ENCODE measurements at places on chromosomes 4 and X. TPM values are rescaled to one million over a fixed set of nuclear protein-coding genes. Genes with fewer than 3 reads are reported as not detected.

Gene ELF4
- total RNA-seq = 0.86 TPM

DNA sequence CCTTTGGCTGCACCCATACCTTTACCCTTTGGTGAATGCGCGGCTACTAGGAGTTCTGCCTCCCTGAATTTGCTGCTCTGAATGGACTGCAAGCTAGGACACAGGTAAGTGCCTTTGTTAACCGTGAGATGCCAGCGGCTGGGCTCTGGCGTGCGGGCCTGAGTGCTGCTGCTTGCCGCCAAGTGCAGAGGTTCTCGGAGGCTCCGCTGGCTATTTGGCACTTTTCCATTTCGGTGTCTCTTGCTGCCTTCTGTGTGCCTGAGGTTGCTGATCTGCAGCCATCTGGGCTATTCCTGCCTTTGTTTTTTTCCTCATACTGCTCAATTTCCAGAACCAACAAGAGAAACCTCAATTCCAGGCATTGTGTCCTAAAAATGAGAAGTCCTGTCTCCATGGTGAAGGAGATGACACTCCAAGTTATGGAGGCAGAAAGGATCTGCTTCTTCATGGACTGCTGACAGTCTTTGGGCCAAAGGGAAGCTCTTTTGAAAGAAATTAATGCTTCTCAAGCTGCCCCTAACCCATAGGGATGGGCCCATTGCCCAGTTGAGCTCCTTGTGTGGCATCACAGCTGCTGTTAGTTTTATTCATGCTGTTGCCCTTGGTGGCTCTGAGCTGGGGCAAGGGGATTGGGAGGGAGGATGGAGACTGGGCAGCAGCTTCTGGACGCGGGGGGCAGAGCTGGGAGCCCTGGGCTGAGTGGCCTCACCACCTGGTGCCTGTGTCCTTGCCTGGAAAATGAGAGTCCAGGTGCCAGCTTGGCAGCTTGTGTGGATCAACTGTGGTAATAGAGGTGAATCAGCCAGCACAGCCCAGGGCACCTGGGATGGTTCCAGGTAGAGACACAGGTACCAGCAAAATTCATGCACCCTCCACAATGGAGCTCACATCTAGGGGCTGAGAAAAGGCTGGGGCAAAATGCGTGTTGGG is 3.8 kb upstream of the TBC1D14 start:
- H3K27me3 ChIP-seq = peaks cover 19% of the 10 kb centered on the region
- peaks cover 24% of the 10 kb centered on the region for H3K4me1 ChIP-seq
- H3K4me3 ChIP-seq = peak overlapping the region; percentile 19
- DNase-seq = no peak
- no peaks in the 10 kb centered on the region for H3K36me3 ChIP-seq
- H3K27ac ChIP-seq = no peak overlapping the region

GRCh38 chrX:97372001-97372766 is 488.5 kb downstream of the RPA4 start:
- H3K27me3 ChIP-seq = no peaks in the 10 kb centered on the region
- H3K4me1 ChIP-seq = peaks cover 18% of the 10 kb centered on the region
- peaks cover 3% of the 10 kb centered on the region for H3K36me3 ChIP-seq
- no peak for DNase-seq
- H3K27ac ChIP-seq = no peak overlapping the region
- H3K4me3 ChIP-seq = no peak overlapping the region

DNA sequence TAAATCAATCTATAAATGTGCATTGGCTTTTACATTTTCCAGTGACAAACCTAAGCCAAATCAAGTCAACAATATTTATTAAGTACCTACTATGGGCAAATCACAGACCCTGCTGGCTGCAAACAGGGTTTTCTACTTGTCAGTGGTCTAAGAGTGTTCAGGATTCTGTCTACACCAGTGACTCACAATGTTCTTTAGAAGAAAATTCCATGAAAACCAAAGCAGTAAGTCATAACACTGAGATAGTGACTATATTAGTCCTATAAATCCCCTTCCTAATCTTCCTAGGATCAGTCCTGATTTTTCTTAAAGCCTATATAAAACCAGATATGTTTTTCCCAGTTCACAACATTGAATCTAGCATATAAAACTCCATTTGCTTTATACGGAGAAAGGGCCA is 69.7 kb downstream of the PPP3CA start:
- no peak overlapping the region for H3K4me3 ChIP-seq
- peaks cover 15% of the 10 kb centered on the region for H3K4me1 ChIP-seq
- no peaks in the 10 kb centered on the region for H3K36me3 ChIP-seq
- DNase-seq = no peak

Gene PPARGC1A
- total RNA-seq = 2.8 TPM

- no peaks in the 10 kb centered on the region for H3K36me3 ChIP-seq
- peaks cover 16% of the 10 kb centered on the region for H3K4me1 ChIP-seq
- no peak overlapping the region for H3K27ac ChIP-seq
- DNase-seq = no peak
Measured at GRCh38 chr4:56086073-56086541, 137.4 kb downstream of the CEP135 start.

Gene RS1
- total RNA-seq = not detected

GRCh38 chr4:73460913-73461522 is 20.5 kb upstream of the AFM start:
- no peaks in the 10 kb centered on the region for H3K27me3 ChIP-seq
- peaks cover 2% of the 10 kb centered on the region for H3K4me1 ChIP-seq
- DNase-seq = no peak
- H3K27ac ChIP-seq = no peak overlapping the region
- no peak overlapping the region for H3K4me3 ChIP-seq

DNA sequence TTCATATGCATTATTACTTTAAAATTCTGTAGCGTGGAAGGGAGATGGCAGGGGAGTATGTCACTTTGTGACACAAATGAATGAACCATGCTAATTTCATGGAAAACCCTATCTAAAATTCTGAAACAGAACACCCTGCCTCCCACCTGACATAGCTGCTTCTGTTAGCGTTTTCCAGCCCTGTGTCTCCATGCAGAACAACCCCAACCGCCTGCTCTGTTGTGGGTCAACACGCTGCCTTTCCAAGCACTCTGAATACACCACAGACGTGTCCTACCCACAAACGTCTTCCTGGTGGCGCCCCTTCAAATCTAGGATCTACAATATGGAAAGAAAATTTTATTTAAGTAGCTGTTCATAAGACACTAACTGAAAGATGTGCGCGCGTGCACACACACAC is 238.6 kb downstream of the TRIML1 start:
- DNase-seq = no peak
- H3K4me1 ChIP-seq = no peaks in the 10 kb centered on the region
- H3K36me3 ChIP-seq = peaks cover 6% of the 10 kb centered on the region
- no peak overlapping the region for H3K27ac ChIP-seq

Gene SPANXN4
- not detected for total RNA-seq

- no peaks in the 10 kb centered on the region for H3K36me3 ChIP-seq
- H3K27ac ChIP-seq = no peak overlapping the region
- H3K27me3 ChIP-seq = no peaks in the 10 kb centered on the region
Measured at GRCh38 chr4:117491516-117491915, 406.1 kb upstream of the TRAM1L1 start.

DNA sequence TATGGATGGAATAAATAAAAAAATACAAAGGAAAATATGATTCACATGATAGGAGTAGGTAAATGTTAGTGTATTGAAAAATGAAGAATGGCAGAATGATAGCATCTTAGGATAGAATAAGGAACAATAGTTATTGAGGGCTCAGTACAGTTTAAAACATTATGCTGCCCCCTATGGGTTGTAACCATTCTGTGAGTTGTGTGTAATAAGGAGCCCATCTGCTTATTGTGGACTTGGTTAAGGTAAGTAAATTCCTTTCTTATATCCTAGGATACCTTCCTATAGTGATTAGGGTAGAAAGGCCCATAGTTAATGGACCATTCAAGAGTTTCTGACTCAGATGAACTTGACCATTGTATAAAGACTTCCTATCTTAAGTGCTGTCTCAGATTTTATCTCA is 195.8 kb downstream of the PDHA2 start:
- H3K4me3 ChIP-seq = no peak overlapping the region
- no peaks in the 10 kb centered on the region for H3K36me3 ChIP-seq
- no peaks in the 10 kb centered on the region for H3K27me3 ChIP-seq
- DNase-seq = no peak
- H3K4me1 ChIP-seq = no peaks in the 10 kb centered on the region

DNA sequence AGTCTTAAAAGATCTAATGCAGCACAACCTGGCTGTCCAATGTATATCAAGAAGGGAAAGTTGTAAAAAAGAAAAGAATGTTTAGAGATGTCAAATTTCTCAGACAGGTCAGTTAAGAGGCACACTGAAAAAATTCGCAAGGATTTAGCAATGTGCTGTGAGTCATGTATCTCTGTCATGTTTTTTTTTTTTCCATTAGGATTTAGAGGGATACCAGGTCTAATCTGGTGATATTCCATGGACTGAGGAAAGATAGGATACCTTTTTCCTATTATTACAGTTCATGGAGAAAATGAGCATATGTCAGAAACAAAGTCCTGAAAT is 815.4 kb upstream of the PCDH10 start:
- H3K36me3 ChIP-seq = no peaks in the 10 kb centered on the region
- DNase-seq = no peak
- no peak overlapping the region for H3K27ac ChIP-seq
- no peaks in the 10 kb centered on the region for H3K4me1 ChIP-seq

GRCh38 chr4:145840162-145840768 is 98.4 kb downstream of the ZNF827 start:
- H3K27me3 ChIP-seq = no peaks in the 10 kb centered on the region
- H3K36me3 ChIP-seq = peaks cover 32% of the 10 kb centered on the region
- no peak overlapping the region for H3K4me3 ChIP-seq
- H3K4me1 ChIP-seq = peaks cover 17% of the 10 kb centered on the region

DNA sequence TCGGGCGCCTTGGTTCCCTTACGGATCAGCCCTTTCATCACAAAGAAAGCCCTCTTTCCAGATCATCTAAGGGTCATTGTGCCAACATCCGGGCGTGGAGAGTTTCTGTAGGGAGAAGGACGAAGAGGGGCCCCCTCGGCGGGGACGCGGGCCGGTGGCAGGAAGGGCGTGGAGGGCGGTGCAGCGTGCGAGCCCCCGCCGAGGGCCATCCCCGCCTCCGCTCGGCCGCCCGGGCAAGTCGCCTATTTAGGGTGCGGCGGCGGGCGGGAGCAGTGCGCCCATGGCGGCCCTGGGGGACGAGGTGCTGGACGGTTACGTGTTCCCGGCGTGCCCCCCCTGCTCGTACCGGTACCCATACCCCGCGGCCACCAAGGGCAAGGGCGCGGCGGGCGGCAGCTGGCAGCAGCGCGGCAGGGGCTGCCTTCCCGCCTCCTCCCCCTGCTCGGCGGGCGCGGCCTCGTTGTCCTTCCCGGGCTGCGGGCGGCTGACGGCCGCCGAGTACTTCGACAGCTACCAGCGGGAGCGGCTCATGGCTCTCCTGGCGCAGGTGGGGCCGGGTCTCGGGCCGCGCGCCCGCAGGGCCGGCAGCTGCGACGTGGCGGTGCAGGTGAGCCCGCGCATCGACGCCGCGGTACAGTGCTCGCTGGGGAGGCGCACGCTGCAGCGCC is at the start of gene ZAR1:
Gene ZAR1 (plus strand): TSS at position 241 of the 668 bp plus-strand sequence. CDS start 40 bp downstream, at position 281.
- DNase-seq = no peak
- H3K4me3 ChIP-seq = peak within 1 kb of the TSS; percentile 78
- no peak within 1 kb of the TSS for H3K27ac ChIP-seq
- H3K4me1 ChIP-seq = no peaks in the 10 kb centered on the region

Gene ANXA10
- not detected for total RNA-seq

DNA sequence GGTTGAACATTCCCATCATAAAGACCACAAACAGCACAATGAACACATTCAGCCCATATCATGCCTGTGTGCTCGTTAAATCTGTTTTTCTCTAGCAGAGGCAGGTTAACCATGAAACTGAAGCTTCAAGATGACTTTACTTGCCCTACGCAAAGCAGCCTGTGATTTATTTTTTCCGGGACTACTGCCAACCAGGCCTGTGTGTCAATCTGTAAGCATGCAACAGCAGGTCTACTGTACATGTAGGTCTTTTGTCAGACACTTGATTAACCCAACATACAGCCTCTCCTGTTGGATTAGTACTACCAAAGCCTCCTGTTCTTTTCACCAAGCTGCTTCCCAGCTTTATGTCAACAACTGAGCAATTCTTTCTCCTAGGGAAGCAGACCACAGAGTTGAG is 85.5 kb upstream of the ACSL1 start:
- H3K27me3 ChIP-seq = no peaks in the 10 kb centered on the region
- H3K27ac ChIP-seq = no peak overlapping the region

GRCh38 chrX:40478474-40479065 is 102.2 kb upstream of the ATP6AP2 start:
- no peak overlapping the region for H3K4me3 ChIP-seq
- H3K36me3 ChIP-seq = no peaks in the 10 kb centered on the region
- no peak for DNase-seq

DNA sequence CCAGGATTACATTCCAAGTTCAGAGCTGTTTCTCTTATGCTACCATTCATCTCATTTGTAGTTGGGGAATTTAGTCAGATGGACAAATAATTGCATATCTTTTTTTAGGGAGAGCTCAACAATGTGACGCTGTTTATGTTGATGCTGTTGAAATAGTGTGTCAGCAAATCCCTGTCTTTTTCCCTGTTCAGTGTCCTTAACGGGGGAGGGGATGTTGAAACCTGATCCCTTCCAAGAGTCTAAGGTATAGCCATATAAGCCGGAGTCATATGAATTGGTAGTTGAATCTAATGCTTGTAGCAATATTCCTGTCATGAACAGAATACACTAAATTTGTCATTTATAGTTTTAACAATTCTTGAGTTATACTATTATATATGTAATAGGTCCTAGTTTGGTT is 293.5 kb upstream of the FAT1 start:
- no peaks in the 10 kb centered on the region for H3K4me1 ChIP-seq
- H3K27me3 ChIP-seq = no peaks in the 10 kb centered on the region
- H3K27ac ChIP-seq = no peak overlapping the region
- H3K4me3 ChIP-seq = no peak overlapping the region
- no peak for DNase-seq
- no peaks in the 10 kb centered on the region for H3K36me3 ChIP-seq

GRCh38 chrX:151552743-151553142 is 10.7 kb upstream of the PASD1 start:
- H3K27ac ChIP-seq = no peak overlapping the region
- no peaks in the 10 kb centered on the region for H3K27me3 ChIP-seq
- DNase-seq = no peak
- H3K4me1 ChIP-seq = no peaks in the 10 kb centered on the region

GRCh38 chr4:12545812-12546211 is 938.3 kb downstream of the RAB28 start:
- no peak overlapping the region for H3K27ac ChIP-seq
- H3K27me3 ChIP-seq = no peaks in the 10 kb centered on the region
- no peaks in the 10 kb centered on the region for H3K4me1 ChIP-seq
- DNase-seq = no peak
- no peak overlapping the region for H3K4me3 ChIP-seq
- H3K36me3 ChIP-seq = no peaks in the 10 kb centered on the region

Gene CXXC4
- total RNA-seq = 18.9 TPM

Measured in neural crest cell (in vitro differentiated cells).